ENCODE measurements at places on chromosomes 3 and 15. TPM values are rescaled to one million over a fixed set of nuclear protein-coding genes. Genes with fewer than 3 reads are reported as not detected.

DNA sequence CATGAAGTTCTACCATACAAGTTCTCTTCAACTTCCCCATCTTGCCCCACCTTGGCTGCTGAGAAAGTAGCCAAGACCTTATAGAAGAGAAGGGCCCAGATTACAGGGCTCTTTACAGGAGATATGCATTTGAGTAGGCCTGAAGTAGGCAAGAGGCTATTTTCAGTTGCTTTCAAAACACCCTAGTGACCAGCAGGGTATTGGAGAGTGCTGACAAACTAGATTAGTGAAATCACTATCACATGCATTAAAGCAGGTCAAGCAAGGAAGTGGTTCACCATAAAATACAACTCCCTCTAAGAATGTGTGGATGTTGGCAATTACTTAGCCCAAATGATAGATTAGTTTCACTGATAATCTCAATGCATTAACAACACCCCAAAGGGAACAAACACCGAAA is 2.7 kb upstream of the LZTFL1 start:
- no peak for DNase-seq
- no peak overlapping the region for H3K4me3 ChIP-seq
- H3K36me3 ChIP-seq: no peaks in the 10 kb centered on the region
- 0 out of 2 replicates have a peak, but pooled peaks cover 2% of the 10 kb centered on the region for H3K4me1 ChIP-seq

DNA sequence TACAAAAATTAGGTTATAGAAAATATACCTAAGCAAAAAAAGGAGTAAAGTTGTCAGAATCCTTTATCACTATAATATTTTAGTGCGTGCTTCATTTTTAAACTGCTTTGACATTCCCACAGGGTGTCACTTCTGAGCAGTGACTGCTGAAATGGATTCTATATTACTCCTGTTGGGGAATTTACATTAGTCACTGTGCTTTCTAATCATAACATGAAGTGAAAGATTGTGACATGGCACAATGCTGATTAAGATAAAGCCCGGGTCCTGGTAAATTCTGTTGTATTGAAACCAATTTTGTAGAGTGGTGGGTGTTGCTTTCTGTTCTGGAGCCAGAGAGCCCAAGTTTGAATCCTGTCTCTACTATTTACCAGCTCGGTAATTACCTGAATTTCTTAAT is 36.4 kb upstream of the EHHADH start:
- no peak for DNase-seq
- 0 out of 2 replicates have a peak, but pooled peaks cover 3% of the 10 kb centered on the region for H3K36me3 ChIP-seq
- H3K4me1 ChIP-seq: no peaks in the 10 kb centered on the region

GRCh38 chr3:192959773-192960172 is 42.1 kb upstream of the MB21D2 start:
- H3K4me3 ChIP-seq: no peak overlapping the region
- peaks cover 2% of the 10 kb centered on the region for H3K4me1 ChIP-seq
- no peaks in the 10 kb centered on the region for H3K27me3 ChIP-seq
- H3K36me3 ChIP-seq: no peaks in the 10 kb centered on the region
- no peak for DNase-seq

DNA sequence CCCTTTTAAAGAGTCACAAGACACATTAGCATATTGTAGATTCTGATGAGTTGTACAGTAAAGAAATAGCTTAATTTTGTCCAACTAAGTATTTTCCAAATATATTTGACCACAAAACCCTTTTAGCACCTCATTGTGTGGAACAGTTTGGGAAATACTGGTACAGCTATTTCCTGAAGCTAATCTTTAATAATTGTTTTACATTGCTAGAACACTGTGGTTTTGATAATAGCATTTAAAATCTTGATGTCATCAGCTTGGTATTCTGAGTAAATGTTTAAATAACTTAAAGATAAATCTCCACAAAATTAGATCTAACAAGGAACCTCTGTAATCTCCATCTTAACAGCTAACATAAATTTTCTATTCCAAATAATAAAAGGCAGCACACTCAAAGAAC is 140.0 kb upstream of the MLF1 start:
- no peak overlapping the region for H3K4me3 ChIP-seq
- no peaks in the 10 kb centered on the region for H3K36me3 ChIP-seq
- peak; percentile 42 for DNase-seq

Gene ALDH1A3
- total RNA-seq: 5.0 TPM

GRCh38 chr3:185199206-185199605 is 46.3 kb upstream of the C3orf70 start:
- no peak overlapping the region for H3K4me3 ChIP-seq
- DNase-seq: no peak
- no peak overlapping the region for H3K27ac ChIP-seq
- H3K36me3 ChIP-seq: no peaks in the 10 kb centered on the region
- no peaks in the 10 kb centered on the region for H3K27me3 ChIP-seq

DNA sequence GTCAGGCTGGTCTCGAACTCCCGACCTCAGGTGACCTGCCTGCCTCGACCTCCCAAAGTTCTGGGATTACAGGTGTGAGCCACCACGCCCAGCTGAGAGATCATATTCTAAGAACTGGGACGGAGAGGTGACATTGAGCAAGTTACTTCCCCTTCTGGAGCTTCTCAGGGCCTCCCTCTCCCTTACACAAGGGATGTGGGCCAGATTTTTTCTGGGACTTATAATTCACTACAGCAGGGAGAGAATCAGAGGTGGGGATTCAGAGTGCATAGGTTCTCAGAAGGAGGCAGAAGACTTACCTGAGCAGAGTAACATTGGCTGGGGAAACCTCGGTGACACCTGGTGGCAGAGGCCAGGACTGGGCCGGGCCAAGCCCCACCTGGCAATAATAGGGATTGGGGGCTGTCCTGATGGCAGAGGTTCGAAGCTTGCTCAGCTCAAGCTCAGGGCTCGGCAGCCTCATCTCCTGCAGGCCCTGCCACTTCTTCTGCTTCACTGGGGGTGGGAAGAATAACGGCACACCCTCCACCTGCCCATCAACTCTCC is 6.8 kb downstream of the LTK start:
- H3K27me3 ChIP-seq: peaks cover 29% of the 10 kb centered on the region
- H3K36me3 ChIP-seq: no peaks in the 10 kb centered on the region
- H3K4me1 ChIP-seq: no peaks in the 10 kb centered on the region
- H3K4me3 ChIP-seq: no peak overlapping the region
- H3K27ac ChIP-seq: no peak overlapping the region

Gene NPAP1
- not detected for total RNA-seq

Gene GABRR3
- total RNA-seq: not detected

- H3K27me3 ChIP-seq: peaks cover 7% of the 10 kb centered on the region
- no peak overlapping the region for H3K27ac ChIP-seq
- H3K4me3 ChIP-seq: no peak overlapping the region
- DNase-seq: no peak
These were observed 21.5 kb downstream of the CD86 start for GRCh38 chr3:122076491-122077292.

Gene RYR3
- 0.18 TPM for total RNA-seq

Gene BTLA
- total RNA-seq: not detected

Gene CHST2
- 1.1 TPM for total RNA-seq

GRCh38 chr3:14466179-14466903 is 63.9 kb downstream of the SLC6A6 start:
- no peak overlapping the region for H3K27ac ChIP-seq
- no peaks in the 10 kb centered on the region for H3K27me3 ChIP-seq
- no peak for DNase-seq
- H3K36me3 ChIP-seq: peaks cover 61% of the 10 kb centered on the region
- no peak overlapping the region for H3K4me3 ChIP-seq

DNA sequence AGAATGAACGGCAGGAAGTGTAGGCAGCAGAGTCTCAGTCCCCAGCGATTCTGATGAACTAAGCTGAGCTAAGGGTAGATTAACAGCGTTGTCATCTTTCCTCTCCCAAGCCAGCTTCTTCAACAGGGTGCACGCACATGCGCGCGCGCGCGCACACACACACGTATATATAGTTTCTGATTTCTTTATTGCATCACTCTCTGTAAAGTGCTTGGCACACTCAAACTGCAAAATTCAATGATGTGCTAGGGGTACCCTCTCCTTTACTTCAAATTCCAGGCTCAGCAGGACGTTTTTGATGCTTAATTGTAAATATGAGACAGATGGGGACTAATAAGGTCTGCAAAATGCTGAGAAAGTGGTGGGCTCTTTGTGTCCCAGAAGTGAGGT is 26.1 kb upstream of the VPS8 start:
- peaks cover 21% of the 10 kb centered on the region for H3K4me1 ChIP-seq
- 0 out of 2 replicates have a peak, but pooled peaks cover 4% of the 10 kb centered on the region for H3K27me3 ChIP-seq
- DNase-seq: no peak
- no peak overlapping the region for H3K4me3 ChIP-seq
- H3K27ac ChIP-seq: peak overlapping the region; percentile 93
- no peaks in the 10 kb centered on the region for H3K36me3 ChIP-seq

Gene CISH
- 0.90 TPM for total RNA-seq
